Fibroblast of skin of scalp (primary cell): ENCODE measurements at places on chromosomes 16 and 17.
A peak's percentile ranks its signal among the peaks of the same experiment; 100 is the strongest.

- DNase-seq, result no peak
Measured at GRCh38 chr17:6756425-6757031, 682 bp downstream of the XAF1 start.

DNA sequence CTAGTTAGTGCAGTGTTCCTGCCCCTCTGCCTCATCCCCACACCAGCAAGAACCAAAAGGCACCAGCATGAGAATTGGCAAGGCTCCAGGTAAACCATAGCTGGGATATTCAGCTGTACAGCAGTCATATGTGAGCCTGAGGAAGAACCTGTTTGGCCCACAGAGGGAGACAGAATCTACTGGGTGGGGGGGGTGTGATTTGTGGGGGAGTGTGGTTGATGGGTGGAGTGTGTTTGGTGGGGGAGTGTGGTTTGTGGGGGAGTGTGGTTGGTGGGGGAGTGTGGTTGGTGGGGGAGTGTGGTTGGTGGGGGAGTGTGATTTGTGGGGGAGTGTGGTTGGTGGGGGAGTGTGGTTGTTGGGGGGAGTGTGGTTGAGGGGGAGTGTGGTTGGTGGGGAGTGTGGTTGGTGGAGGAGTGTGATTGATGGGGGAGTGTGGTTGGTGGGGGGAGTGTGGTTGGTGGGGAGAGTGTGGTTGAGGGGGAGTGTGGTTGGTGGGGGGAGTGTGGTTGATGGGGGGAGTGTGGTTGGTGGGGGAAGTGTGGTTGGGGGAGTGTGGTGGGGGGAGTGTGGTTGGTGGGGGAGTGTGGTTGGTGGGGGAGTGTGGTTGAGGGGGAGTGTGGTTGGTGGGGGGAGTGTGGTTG is 19.5 kb downstream of the MINK1 start:
- DNase-seq, result peak; percentile 74

GRCh38 chr16:81198635-81199034 is 39.9 kb upstream of the BCO1 start:
- no peak for DNase-seq

DNA sequence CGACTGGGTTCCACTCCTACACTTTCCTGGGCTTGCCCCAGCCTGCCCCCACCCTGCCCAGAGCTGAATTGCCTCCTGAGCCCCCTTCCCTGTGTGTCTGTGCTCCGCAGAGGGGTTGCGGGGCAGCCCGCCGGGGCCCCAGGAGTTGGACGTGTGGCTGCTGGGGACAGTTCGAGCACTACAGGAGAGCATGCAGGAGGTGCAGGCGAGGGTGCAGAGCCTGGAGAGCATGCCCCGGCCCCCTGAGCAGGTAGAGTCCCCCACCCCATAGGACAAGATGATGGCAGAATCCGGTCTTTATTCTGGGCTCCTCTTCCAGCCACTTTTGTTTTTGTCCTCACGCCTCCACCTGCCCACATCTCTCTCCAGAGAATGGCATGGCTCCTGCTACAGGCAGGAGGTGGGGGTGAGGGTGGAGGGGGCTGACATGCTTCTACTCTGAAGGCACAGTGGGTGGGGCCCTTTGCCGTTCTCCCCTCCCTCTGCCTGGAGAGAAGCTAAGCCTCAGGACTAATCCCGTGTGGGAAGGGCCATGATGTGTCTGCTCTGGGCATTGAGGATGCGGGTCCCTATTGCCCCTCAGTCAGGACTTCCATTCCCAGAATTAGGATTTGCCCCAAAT is 3.5 kb downstream of the ACBD4 start:
- no peak for DNase-seq

- no peak for DNase-seq
Measured at GRCh38 chr17:44780845-44781480, 22.2 kb downstream of the ADAM11 start.

DNA sequence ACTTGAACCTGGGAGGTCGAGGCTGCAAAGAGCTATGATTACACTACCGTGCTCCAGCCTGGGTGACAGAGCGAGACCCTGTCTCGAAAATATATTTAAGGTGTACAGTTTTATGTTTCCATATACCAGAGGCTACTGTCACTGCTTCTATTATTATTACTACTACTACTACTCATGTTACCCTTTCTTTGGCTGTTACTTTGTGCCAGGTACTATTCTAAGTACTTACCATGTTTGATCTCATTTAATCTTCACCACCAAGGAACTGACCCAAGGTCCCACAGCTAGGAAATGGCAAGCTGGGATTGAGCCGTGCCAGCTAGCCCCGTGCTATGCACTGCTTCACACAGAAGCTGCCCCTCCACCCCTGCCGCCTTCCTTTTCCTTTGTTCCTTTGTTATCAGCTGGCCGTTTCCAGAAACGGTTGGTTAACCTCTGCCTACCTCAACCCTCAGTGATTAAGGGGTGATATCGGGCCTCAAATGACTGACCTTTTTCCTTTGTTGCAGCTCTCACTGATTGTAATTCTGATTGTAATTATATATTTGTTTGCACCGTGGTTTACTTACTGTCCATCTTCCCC is 78.4 kb downstream of the ABCC1 start:
- DNase-seq, result no peak

- DNase-seq, result no peak
Measured at GRCh38 chr16:53949715-53950410, 245.9 kb downstream of the FTO start.

DNA sequence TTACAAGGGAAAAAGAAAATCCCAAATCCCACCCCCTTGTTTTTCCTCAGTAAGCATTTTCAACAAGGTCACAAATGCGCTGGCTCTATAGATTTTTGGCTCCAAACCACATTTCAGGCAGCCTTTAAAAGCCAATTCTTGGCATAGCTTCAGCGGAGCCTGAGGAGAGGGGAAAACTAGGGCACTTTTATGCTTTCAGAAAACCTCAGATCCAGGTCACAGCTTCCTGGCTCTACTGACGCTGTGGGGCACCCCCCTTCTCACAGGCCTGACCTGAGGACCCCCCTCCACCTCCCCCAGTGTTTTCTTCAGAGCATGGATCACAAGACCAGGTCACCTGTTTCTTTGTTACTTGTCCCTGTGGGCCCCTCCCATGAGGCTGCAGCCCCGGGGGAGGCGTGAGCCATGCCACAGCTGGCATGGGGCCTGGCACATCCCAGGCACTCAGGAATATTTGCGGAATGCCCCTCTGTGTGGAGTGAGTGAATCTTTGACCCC is 30.1 kb upstream of the MTSS2 start:
- peak; percentile 87 for DNase-seq

- DNase-seq, result no peak
Measured at GRCh38 chr17:75207760-75208159, 2.3 kb downstream of the NUP85 start.

DNA sequence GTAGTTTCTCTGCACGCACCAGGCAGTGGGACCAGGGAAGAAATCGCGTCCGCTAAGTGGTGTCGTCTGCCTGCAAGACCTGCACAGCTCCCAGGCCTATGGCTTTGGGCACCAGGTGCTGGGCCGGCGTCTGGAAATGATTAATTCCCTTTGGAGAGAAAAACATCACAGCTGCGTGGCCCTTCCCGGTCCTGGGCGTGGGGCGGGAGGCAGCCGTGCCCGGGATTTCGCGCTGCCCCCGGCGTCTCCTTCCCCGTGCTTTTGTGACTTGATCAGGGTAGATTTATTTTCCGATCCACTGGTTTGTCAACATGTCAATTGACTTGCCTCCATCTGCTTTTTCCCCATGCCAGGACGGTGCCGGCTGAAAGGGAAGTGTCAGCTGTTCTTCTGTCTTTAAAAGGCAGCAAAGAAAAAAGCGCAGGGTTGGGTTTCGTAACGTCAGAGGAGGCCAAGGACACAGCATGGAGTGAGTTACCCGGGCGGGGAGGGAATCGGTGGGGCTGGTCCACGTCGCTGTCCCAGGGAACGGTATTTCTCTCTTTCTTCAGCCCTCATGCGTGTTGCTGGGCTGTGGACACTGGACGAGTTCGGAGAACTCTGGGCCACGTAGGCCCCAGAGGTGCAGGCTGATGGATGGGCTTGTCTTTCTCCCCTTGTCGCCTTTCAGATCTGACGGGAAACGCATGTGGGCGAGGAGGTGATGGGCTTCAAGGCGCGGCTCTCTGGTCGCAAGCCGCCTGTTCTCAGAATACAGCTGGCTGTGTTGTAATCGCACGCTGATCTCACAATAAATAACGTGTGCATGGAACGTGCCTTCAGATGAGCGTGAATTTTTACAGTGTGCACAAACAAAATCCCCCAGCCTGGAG is 188.1 kb upstream of the ZNF469 start:
- DNase-seq, result peak; percentile 56

DNA sequence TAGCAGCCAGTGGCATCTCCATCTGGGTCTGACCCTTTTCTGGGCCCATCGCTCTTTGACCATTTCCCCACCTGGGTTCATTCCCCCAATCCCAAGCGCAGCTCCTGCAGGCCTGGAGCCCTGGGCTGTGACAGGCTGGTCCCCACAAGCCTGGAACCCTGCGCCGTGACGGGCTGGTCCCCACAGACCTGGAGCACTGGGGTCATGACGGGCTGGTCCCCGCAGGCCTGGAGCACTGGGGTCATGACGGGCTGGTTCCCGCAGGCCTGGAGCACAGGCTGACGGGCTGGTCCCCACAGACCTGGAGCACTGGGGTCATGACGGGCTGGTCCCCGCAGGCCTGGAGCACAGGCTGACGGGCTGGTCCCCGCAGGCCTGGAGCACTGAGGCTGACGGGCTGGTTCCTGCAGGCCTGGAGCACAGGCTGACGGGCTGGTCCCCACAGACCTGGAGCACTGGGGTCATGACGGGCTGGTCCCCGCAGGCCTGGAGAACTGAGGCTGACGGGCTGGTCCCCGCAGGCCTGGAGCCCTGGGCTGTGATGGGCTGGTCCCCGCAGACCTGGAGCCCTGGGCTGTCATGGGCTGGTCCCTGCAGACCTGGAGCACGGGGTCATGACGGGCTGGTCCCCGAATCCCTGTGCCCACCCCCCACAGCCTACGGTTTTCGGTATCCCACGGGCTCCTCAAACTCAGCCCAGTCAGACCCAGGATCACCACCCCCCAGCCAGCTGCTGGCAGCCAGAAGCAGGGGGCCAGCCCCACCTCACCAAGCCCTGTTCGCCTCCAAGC is 16.6 kb downstream of the TMC6 start:
- no peak for DNase-seq

- DNase-seq, result no peak
Measured at GRCh38 chr17:42460371-42460770, 1.7 kb downstream of the ATP6V0A1 start.
